ENCODE measurements at places on chromosomes 2 and 18.

DNA sequence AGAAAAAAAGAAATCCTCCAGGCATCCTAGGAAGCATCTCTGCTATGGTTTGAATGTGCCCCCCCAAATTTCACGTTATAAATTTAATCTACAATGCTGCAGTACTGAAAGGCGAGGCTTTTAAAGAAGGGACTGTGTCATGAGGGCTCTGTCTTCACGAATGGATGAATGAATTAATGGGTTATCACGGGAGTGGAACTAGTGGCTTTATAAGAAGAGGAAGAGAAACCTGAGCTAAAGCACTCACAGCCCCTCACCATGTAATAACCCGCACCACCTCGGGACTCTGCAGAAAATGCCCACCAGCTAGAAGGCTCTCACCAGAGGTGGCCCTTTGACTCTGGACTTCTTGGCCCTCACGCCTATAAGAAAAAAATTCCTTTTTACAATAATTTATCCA, 27.6 kb downstream of the RNU4ATAC start:
- no peak for DNase-seq

DNA sequence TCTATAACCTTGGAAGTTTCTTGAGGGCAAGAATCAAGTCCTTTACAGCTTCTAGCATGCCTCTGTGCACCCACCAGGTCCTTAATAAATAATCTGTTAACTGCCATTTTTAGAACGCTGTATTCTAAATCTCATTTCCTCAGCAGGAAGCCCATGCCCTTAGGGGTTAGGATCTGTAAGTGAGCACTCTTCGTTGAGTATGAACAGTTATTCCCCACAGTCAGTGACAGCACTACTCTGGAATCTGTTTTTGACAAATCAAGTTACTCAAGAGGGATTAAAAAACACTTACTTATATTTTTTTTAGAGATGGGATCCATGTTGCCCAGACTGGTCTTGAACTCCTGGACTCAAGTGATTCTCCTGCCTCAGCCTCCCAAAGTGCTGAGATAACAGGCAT, 14.6 kb downstream of the PAIP2B start:
- DNase-seq: peak; percentile 65

GRCh38 chr2:232658217-232658785, 24.9 kb downstream of the EFHD1 start:
- no peak for DNase-seq

DNA sequence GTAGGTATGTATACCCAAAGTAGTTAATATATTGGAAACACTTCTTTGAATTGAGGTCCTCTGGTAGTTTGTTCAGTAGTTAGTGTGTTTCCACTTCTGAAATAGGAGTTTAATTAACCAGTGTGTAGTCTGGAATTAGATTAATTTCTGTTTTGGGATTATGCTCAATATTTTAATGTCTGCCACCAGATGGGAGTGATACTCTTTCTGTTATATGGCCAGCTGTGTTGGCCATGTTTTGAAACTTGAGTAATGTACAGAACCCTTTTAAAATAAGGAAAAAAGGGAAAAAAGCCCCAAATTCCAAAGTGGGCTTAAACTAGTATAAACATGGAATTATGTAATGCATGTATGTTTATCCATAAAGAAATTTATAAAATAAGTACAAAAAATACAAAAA, 147.7 kb downstream of the CTNNA2 start:
- DNase-seq: no peak

- no peak for DNase-seq
These were observed 16.3 kb downstream of the RAB12 start for GRCh38 chr18:8625461-8626092.

DNA sequence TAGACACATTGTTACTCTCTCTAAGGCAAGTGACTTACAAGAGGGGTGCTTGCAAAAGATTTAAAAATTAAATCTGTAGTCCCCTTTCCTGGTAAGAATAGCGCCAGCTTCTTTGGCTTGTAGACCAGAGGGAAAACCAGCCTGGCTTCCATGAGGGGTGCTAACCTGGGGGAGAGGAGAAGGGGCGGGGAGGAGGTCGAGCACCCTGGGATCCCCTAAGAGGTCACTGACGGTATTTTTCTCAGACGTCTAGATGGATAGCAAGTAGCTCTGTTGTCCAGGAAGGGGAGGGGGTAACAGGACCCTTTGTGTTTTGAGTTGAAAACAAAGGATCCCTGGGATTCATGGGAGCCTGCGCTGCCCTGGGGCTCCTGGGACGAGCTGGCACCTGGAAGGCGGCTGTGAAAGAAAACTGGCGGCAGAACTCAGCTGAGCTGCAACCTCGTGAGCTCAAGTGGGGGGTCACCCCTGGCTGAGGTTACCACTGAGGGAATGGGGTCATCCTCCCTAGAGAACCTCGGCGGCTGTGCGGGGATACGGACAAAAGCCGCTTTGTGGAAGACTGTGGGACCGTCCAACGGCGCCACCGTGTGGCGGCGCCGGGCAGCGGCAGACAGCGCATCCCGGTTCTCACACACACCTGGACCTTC, 37.8 kb upstream of the MRPL19 start:
- peak; percentile 73 for DNase-seq

DNA sequence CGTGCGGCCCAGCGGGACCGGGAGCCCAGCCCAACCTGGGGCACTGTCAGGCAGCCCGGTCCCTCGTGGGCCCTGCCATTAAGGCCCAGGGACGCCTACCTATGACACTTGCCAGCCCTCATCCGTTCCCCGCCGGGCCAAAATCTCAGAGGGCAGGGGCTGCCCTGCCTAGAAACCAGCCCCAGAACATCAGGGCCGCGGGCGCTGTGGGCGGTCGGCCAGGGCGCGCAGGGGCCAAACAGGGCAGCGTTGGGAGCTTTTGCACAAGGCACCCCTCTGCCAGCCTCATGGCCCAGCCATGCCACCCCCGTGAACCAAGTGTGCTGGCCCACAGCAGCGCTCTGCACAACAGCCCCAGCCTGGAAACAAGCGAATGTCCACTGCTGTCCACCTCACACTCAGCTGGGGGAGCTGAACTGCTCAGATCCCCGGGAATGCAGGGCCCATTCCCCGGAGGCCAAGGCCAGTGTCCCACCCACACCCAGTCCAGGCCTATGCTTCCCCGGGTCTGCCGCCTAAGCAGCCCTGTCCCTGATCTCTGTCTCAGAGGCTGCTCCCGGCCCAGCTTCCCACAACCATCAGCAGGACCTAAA, 3.5 kb upstream of the NEURL3 start:
- no peak for DNase-seq

DNA sequence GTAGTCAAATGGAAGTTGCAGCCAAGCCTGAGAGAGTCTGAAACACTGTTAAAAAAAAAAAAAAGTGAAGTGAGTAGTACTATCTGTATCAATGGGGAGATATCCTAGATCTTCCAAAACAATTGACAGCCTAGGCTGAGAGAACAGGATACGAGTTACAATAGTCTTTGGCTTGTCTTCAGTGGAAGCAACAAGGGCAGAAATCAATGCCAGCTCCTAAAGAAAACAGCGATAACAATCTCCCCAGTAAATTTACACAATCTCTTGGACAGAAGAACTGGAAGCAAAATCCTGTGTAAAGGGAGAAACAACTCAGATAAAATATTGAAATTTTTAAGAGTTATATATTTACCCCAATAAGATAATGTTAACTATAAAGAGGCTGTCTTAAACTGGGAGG, 508.7 kb downstream of the LRRTM4 start:
- no peak for DNase-seq

- peak; percentile 33 for DNase-seq
These were observed 10.6 kb upstream of the HNRNPLL start for GRCh38 chr2:38613126-38613848.

- no peak for DNase-seq
These were observed 236.0 kb downstream of the DOK6 start for GRCh38 chr18:69636529-69637301.

DNA sequence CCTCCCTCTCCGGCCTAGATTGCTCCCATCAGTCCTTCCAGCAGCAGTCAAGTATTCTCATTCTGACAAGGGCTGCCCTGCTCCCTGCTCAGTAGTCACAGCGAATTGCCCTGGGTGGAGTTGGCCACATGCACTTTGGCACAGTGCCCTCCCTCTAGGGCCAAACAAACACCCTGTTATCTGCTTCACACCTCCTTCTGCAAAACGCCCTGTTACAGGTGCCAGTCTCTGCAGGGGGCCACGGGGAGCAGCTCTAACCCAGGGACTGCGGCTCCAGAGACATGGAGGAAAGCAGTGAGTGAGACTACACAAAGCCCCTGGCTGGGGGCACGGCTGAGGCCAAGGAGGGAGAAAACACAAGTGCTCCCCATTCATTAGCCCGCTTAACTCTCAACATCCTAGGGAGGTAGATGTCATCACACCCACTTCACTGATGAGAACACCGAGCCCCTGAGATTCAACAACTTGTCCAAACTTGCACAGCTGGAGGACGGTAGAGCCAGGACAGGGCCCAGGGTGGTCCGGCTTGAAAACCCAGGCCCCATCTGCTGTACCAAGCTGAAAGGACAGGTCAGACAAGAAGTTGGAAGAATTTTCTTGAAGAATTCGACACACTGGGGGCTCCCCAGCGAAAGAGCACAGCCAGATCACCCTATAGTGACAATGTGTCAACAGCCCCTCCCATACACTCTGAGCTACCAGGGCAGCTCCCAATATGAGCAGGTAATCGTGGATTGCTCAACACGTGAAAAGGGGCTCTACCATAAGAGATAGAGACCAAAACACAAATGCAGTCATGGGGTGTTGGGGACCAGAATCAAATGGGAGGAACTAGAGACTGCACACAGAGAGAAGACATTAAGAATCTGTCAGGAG, 8.7 kb upstream of the TFCP2L1 start:
- no peak for DNase-seq

- DNase-seq: no peak
These were observed 40.5 kb downstream of the CHMP3 start for GRCh38 chr2:86522711-86523110.

- DNase-seq: peak; percentile 80
These were observed 115.2 kb downstream of the TTC32 start for GRCh38 chr2:19786408-19787058.

DNA sequence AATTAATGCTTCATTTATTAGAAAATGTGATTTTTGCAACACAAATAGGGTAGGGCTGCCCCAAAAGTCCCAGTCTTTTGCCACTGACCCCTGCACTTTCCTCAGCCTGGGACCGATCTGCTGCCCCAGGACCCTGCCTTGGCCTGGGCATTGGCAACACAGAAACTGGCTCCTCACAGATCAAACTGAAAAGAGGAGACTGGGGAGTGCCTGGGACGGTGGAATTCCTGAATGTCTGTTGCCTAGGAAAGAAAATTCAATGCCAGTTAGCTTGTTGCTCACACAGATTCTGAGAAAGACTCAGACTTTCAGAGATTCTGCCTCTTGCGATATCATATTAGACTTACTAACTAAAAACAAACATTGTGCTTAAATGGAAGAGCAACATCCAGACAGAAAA, 211.2 kb downstream of the VAPA start:
- DNase-seq: no peak

DNA sequence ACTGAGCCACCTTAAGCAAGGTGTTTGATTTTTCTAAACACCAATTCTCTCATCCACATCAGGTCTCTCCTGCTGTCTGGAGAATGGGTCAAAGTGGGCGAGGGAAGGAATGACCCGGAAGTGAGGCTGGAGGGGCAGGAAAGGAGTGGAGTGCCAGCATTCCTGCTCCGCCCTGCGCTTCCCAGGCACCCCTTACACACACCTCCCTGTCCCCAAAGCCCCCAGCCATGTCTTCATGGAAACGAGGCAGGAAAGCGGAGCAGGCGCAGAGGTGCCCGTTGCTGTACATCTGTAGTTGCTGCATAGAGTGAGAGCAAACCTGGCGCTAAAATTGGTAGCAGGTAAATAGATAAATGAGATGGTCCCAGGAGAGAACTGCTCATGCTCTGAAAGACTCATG, 27.2 kb upstream of the NT5DC4 start:
- no peak for DNase-seq

DNA sequence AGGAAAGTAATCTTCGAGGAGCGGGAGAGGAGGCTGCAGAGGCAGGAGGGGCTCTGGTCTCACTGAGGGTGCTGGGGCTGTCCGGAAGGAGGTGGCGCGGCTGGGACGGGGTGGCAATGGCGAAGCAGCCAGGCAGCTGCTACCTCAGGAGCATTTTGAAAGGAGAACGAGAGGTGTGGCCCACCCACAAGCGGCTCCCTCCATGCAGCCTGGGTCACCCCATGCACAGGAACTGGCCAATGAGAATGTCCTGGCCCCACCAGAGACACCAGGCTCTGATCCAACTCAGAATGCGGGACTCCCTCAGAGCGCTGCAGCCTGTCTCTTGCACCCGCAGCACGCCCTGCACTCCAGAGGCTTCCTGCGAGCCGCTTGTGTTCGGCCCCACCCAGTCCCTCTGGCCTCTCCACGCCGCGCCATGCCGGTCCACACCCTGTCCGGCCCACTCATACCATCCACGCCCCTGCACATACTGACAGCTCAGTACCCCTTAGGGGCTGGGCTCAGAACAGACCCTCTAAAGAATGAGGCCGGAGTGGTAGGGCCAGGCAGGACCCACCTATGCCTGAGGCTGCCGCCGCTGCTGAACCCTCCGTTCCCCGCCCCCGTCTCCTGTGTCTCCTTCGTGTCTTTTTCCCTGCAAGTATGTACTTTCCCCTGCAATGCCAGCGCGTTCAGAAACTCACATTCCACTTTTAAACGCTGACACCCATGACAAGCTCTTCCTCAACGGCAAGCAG, 6.4 kb upstream of the BOK start:
- DNase-seq: no peak

- DNase-seq: no peak
These were observed 34.9 kb downstream of the CTIF start for GRCh38 chr18:48573632-48574283.

DNA sequence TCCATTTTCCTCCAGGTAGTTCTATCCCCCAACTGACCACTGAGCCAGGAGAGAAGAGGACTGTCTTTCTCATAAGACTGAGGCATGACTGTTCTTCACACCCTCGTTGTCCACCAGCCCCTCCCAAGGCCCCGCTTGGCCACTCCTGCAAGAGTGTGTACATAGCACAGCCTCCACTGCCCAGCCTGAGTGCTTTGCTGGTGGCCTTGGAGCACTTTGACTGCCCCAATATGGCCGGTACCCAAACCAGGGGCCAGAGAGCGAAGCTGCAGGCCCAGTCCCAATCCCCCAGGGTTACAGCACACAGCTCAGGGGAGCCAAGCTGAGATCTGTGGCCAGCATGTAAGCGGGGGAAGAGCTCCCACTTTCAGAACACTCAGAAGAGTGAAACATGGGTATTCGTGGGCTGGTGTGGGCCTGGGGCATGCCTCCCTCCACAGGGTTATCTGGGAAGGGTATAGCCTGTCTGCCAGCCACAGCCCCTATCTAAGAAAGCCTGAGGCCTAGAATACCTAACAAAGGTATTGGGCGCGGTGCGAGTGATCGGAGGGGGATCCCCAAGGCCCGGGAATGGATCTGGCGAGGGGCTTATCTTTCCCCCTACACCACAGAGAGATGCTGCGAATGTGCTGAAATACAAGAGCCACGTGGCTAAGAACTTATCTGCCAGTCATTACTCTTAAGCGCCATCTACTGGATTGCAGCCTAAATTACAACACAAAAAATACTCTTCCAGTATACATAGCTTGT, 163.8 kb downstream of the WDPCP start:
- DNase-seq: peak; percentile 74

- no peak for DNase-seq
These were observed 41.7 kb downstream of the RAMP1 start for GRCh38 chr2:237900891-237901831.

GRCh38 chr2:179565807-179566206, 295.6 kb downstream of the ZNF385B start:
- no peak for DNase-seq

Data from epithelial cell of esophagus (primary cell).